ENCODE measurements at places on chromosomes 12 and 14.

DNA sequence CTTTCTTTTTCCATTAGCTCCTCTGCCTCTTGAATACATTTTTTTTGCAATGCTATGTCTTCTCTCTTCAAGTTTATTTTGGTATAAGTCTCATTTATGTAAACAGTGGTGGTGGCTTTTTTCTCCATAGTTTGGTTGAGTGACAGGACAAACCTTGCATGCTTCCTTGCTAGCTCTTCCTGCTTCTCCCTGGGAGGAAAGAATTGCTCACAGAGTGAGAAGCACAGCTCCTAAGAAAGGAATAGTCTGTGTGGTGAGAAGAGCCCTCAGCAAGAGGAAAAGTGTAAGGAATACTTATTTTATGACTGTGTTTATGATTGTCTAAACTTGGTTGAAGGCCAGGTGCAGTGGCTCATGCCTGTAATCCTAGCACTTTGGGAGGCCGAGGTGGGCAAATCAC lies 11.5 kb downstream of the CCDC175 start:
- DNase-seq, result no peak

DNA sequence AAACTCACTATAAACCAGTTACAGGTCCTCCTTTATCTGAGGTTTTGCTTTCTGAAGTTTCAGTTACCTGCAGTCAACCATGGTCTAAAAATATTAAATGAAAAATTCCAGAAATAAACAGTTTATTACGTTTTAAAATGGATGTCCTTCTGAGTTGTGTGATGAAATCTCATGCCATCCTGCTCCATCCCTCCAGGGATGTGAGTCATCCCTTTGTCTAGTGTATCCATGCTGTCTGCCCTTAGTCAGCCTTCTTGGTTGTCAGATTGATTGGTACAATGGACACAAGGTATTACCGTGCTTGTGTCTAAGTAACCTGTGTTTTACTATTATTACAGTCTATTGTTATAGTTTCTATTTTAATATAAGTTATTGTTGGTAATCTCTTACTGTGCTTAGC lies 328.3 kb downstream of the APAF1 start:
- DNase-seq, result no peak

DNA sequence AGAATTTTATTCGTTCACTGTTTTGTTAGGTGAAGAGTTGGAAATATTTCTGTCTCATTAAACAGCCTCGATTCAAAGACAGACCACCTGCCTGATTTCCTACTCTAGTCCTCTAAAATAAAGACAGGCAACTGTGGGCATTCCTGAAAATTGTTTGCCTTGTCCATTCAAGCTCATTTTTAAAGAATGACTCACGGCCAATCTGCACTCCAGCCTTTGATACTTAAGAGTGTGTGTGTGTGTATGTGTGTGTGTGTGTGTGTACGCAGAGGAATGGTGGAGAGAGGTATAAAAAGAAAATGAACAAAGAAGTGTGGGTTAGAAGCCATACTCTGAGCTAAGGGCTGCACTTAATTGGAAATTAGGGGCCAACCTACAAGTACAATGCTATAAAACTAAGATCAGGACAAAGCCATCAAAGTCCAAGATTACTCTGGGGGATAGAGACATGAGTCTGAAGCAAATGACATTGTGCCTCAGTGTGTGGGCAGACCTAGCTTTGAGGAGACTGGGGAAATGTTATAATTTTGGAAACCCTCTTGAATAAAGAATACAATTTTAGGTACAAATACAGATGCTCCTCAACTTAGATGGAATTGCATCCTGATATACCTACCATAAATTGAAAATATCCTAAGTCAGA lies 45.6 kb upstream of the SOCS2 start:
- no peak for DNase-seq

DNA sequence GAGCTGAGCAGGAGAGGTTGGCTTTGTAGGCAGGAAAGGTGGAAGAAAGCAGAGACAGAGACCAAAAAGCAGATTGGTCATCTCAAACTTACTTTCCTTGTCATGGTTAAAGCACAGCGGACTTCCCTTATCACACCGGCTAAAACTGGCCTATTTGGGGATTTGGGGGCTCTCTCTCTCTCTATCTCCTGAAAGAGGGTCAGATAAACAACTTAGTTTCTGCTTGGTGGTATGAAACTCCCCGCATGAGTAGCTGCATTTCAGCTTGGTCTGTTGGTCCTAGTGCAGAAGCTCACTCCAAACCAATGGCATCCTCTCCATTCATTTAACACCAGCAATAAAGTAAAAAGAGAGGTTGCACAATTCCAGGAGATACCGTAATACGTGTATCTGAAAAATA lies 57.1 kb downstream of the TNFAIP2 start:
- no peak for DNase-seq

DNA sequence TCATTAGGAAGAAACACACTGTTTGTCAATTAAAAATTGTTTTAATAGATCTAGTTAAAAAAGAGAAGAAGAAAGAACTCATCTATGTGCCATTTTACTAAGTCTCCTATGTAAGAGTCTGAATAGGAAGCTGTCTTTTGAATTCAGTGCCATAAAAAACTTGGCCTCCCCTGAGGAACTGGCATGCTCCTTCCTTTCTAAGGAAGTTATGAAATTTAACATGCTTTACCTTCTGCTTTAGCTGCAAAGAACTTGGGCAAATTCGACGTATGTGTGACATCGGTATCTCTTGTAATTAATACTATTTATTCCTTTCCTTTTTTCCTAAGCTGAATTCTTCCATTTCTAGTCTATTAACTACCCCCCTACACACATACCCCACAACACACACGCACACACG lies 12.5 kb downstream of the TM7SF3 start:
- no peak for DNase-seq

DNA sequence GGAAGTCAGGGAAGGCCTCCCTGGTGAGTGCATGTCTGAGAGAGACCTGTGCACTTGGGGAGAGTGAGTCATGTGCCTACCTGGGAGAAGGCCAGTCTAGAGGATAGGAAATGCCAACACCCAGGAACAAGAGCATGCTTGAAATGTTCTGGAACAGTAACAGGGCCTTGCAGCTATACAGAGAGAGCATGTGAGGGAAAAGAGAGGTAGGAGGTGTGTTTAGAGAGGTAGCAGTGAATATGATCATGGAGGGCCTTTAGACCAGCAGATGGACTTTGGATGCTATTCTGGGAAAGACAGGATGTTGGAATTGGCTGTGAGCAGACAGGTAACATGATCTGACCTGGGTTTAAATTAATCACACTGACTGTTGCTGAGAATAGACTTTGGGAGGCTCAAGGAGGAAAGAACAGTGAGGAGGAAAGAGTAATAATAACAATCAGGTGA lies 1143.6 kb downstream of the FLRT2 start:
- DNase-seq, result no peak
